ENCODE measurements at places on chromosomes 3 and 15.

GRCh38 chr3:80006315-80006714 lies 238.5 kb upstream of the ROBO1 start:
- DNase-seq, result no peak

- DNase-seq, result no peak
These were observed 910 bp upstream of the ARPP21 start for GRCh38 chr3:35638251-35638979.

- no peak for DNase-seq
These were observed 24.1 kb downstream of the ARPP21 start for GRCh38 chr3:35663471-35663870.

- no peak for DNase-seq
These were observed 228.3 kb downstream of the ADAMTS17 start for GRCh38 chr15:100113351-100114080.

DNA sequence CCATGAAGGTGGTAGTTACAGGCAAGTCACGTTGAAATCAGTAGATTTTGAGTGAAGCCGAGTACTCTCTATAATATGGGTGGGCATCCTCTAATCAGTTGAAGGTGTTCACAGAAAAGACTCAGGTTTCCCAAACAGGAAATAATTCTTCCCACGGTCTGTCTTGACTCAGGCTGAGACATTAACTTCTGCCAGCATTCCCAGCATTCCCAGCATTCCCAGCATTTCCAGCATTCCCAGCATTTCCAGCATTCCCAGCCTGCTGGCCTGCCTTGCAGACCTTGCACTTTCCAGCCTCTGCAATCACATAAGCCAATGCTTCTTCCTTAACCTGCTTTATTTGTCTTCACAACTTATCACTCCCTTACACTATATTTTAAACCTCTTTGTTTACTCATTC lies 542.3 kb upstream of the ROBO2 start:
- no peak for DNase-seq

DNA sequence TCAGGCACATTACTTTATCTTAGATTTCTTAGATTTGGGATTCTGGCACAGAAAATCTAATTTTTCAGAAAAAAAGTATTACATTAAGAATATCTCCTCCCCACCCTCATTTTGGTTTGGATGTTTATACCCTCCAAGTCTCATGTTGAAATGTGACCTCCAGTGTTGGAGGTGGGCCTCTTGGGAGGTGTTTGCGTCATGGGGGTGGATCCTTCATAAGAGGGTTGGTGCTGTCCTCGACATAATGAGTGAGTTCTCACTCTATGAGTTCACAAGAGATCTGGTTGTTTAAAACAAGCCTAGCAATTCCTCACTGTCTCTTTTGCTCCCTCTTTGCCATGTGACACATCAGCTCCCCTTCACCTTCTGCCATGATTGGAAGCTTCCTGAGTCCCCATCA lies 45.6 kb upstream of the WWTR1 start:
- peak; percentile 35 for DNase-seq

- DNase-seq, result no peak
These were observed 220.0 kb upstream of the UMPS start for GRCh38 chr3:124510290-124510689.

DNA sequence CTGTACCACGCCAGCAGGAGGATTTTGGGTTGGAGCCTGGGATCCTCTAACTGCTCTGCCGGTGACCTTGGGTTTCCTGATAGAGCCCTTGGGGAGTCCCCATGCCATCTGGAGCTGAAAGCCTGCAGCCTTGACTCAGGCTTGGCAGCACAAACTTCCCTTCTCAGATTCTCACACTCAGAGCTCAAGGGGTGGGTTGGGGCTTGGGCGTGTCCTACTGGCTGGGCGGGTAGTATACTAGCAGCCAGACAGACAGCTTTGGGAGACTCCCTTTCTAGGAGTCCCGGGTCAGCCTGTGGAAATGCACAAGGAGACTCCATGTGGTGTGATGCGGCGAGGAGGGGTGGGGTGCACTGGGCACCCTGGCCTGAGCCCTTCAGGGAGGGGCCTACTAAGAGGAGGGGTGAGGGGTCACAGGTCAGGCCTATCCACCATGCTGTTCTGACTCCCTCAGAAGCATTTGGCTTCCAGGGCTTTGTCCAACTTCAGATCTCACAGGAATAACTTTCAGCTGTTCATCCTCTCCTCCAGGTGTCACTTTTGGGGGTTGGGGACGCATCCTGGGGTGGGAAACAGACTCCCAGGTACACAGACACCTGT lies 21.6 kb upstream of the PLXNA1 start:
- DNase-seq, result peak; percentile 88

- DNase-seq, result no peak
These were observed 53.3 kb upstream of the CHMP2B start for GRCh38 chr3:87173776-87174175.

GRCh38 chr3:155744626-155745324 lies at the start of gene PLCH1:
Gene PLCH1, minus strand, starts transcription at chr3:155745071. Its CDS starts 40,847 bp downstream, at chr3:155704224.
- peak; percentile 26 for DNase-seq

DNA sequence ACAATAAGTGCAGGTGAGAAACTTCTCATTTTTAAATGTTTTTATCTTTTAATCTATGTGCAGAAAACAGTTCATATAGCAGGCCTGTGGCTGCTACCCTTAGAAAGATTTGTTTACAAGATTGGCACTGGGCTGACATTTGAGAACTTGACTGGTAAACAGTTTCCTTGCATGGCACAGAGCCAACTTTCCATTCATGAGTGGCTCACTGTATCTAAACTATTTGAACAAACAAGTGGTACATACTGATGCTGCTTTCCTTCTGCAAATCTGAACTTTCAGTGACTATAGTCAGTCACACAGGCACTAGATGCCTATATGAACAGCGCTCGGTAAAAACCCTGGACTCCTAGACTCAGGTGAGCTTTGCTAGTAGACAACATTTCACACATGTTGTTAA lies 6.3 kb upstream of the GTPBP8 start:
- no peak for DNase-seq

- no peak for DNase-seq
These were observed 17.2 kb downstream of the ARRDC4 start for GRCh38 chr15:97977734-97978133.

DNA sequence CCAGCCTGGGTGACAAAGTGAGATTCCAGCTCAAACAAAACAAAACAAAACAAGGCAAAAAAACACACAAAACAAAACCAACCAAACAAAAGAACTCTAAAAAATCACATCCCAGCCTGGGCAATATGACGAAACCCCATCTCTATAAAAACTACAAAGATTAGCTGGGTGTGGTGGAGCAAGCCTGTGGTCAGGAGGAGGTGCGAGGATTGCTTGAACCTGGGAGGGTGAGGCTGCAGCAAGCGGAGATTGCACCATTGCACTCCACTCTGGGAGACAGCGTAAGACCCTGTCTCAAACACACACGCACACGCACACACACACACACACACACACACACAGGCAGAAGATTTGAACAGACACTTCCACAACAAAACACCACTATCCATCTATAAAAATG lies 99.6 kb downstream of the SHQ1 start:
- no peak for DNase-seq

DNA sequence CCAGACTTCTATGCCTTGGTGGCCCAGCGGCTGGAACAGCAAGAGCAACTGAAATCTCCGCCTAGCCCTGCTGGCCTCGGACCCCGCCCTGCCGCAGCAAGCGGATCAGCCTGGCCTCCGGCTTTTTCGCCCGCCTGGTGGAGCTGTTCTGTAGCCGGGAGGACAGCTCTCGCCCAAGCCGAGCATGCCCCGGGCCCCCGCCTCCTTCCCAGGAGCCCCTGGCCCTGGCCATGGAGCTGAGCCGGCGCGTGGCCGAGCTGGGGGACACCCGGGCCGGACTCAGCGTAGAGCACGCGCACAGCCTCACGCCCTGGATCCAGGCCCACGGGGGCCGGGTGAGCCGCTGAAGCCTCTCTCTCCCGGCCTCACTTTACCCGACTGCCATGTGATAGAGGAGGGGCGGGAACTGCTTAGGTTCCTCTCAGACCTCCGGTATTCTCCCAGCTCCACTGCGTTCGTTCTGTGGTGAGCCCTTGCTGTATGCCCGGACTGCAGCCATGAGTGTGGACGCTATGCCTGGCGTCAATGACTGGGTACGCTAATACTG lies 24.1 kb upstream of the MRPL3 start:
- DNase-seq, result peak; percentile 22

DNA sequence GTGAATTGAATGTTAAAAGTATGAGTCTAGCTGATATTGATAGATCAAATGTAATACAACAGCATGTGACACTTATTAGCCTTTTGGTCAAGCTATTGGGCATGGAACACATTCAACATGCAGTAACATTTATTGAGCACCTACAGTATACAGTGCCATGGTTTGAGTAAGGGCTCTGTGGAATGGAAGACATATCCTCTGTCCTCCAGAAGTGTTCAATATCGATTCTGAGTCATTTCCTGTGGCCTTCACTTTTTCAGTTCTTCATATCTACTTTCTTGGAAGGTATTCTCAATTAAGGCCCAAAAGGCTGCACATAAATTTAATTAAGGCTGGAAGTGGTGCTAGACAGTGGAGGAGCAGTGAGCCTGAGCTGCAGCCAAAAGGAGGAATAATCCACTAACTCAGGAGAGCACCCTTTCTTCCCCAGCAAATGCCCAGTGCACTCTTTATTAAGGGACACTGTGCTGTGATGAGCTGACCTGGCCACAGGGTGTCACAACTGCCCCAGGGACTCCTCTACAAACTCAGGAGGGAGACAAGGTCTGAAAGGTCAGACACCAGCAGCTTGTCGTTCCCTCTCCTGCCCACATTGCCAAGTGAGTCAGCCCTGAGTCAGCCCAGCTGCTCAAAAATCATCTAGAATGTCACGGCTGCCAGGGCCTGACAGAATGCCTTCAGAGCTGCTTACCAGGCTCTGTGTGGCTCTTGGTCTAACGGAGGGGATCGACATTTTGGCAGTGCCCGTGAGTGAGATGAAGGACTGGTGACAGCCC lies 544.8 kb downstream of the AGBL1 start:
- DNase-seq, result peak; percentile 88

- no peak for DNase-seq
These were observed 459.8 kb downstream of the MCTP2 start for GRCh38 chr15:94691169-94691568.

GRCh38 chr3:53286727-53287126 lies 30.9 kb upstream of the TKT start:
- no peak for DNase-seq

DNA sequence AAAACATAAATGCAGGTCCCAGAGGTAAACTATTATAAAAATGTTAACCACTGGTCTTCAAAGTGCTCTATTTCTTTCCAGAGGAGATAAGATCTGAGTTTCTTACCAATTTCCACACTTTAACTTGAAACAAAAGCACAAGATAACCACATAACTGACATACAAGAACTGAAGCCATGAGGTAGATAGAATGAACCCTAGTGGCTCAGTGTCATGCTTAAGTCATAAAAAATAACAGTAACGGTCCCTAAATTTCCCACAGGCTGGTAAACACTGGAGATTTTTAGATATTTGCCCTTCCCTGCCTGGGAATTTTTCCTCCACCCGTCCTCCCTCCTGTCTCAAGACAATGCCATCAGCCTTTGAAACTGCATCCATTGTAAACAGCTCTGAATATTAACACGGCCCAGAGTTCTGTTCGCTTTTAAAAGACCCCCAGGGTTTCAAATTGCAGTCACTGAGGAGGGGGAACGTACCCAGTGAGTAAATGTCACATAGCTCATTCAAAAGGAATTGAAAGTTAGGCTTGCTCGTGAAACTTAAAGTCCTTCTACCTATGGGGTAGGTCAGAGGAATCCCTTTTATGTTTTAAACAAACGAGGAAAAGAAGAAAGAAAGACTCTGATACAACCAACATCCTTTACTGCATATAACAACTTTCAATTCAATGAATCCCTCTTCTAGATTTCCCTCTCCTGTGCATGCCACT lies 5.7 kb downstream of the LRIG1 start:
- DNase-seq, result no peak

DNA sequence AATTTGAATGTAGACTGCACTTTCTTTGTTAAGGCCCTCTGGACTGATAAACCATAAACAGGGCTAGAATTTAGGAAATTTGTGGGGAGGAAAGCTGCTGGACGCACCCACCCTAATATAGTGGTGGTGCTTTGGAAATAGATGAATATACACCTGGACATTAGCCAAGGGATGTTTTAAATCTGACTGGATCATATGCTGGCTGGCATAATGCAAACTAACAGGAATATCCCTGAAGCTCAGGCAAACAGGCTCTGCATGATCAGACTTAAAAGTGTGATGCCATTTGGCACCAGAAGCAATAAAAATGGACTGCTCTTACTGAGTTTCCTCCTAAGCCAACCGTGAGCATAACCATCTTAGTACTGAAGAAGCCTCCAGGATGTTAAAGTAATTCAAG lies 465.8 kb upstream of the ROBO1 start:
- no peak for DNase-seq

- no peak for DNase-seq
These were observed 94.3 kb upstream of the PFN2 start for GRCh38 chr3:150064971-150065370.

GRCh38 chr3:191702121-191702520 lies 241.2 kb downstream of the PYDC2 start:
- no peak for DNase-seq

DNA sequence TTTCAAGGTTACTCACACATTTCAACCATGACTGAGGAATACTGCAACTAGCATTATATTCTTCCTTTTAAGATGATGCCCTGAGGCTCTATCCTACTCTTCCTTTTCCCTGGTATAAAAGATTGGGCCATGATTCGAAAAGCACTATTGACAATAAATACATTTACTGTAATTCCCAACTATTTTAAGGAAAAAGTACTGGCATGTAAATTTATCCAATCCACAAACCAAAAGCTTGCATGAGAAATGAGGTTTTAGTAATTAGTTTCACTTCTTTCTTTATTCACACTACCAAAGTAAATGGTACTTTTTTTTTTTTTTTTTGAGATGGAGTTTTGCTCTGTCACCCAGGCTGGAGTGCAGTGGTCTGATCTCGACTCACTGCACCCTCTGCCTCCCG lies 310.2 kb downstream of the LRRC3B start:
- DNase-seq, result no peak

DNA sequence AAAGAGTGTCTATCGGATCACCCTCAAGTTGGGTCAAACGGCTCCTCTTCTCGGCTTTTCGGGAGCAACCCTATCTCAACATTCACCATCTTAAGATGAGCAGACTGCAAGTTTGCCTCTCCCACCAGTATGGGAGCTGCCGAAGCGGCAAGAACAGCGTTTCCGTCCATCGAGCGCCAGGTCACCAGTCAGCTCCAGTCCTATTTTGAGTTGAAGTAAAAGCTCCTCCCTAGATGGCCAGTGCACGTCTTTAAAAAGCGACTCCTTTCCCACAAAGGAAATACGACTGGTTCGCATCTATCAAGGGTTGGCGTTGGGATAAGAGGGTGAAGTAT lies 369 bp upstream of the U2SURP start:
- no peak for DNase-seq

DNA sequence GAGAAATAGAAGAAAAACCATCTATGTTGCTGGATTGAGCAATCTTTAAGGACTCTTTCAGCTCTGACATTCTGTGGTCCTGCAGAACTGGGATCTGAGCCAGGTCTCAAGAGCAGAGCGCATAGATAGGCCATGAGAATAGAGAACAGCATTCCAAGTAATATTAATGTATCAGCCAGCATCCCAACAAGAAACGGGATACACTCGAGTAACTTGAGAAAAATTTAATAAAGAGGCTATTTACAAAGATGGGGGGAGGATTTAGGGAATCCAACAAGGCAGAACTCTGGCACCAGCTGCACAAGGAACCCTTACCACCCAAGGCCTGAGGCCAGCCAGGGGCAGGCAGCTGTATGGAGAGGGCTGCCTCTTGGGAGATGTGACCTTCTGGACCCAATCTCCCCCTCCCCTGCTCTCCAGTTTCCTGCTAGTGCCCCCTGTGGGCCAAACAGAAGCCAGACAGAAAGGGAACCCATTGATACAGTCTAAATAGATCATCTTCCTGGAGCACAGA lies 8.2 kb downstream of the TMOD2 start:
- peak; percentile 88 for DNase-seq
